Kidney (tissue), 22 donors: ENCODE measurements at places on chromosomes 6 and 20. TPM values are rescaled to one million over a fixed set of nuclear protein-coding genes. Genes with fewer than 3 reads are reported as not detected.
A peak's percentile ranks its signal among the peaks of the same experiment; 100 is the strongest.

- H3K27ac ChIP-seq, result no peak overlapping the region
- H3K4me3 ChIP-seq, result no peak overlapping the region
- no peaks in the 10 kb centered on the region for H3K4me1 ChIP-seq
- no peaks in the 10 kb centered on the region for H3K36me3 ChIP-seq
- DNase-seq, result no peak
Observed at GRCh38 chr6:9405369-9405768, 970.0 kb upstream of the SLC35B3 start.

DNA sequence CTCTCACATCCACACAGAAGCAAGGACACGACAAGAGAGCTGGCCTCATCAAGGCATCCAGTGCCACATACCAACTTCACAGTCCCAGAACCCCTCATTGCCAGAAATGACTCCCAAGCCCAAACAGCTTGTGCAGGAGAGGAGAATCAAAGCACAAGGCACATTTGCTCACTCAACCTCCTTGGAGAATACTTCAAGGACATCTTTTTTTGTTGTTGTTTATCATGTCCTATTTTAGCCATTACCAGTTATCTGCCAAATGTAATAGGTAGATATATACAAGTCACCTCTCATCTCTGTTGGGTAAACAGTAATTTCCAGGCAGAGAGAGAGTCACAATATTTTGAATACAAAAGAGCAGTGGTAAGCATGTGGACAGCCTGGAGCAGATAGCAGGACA is 47.8 kb downstream of the RTN4IP1 start:
- no peaks in the 10 kb centered on the region for H3K4me1 ChIP-seq
- H3K4me3 ChIP-seq, result no peak overlapping the region
- no peaks in the 10 kb centered on the region for H3K27me3 ChIP-seq
- H3K27ac ChIP-seq, result no peak overlapping the region
- no peak for DNase-seq

GRCh38 chr6:54646069-54646950 is 200.3 kb upstream of the FAM83B start:
- no peaks in the 10 kb centered on the region for H3K36me3 ChIP-seq
- no peak for DNase-seq
- H3K27ac ChIP-seq, result no peak overlapping the region

MCCD1 gene
- total RNA-seq, result 3.5 TPM

DNA sequence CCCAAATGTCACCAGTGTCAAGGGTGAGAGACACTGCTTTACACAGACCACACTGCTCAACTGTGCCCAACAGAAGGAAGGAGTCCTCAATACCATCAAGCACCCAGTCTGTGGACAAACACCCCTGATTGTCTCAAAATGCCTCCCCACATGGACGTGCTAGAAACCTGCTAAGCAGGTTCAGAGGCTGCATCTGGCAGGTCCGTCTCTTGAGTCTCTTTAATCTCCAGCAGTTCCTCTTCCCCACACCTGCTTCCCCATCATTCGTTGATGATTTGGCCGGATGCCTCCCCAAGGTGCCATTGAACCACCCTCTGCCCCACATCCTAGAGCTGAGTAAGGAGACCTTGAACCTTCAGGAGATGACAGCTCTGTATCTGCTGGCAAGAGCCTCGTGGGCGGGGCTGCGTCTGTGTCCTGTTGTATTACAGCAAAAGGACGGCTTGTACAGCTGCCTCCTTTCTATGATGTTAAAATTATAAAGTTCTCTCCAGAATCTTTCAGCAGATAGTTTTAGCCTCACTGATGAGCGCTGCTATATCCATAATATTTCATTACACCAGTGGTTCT is 179.2 kb downstream of the PREX1 start:
- no peak for DNase-seq
- H3K27ac ChIP-seq, result no peak overlapping the region
- H3K36me3 ChIP-seq, result no peaks in the 10 kb centered on the region
- H3K4me1 ChIP-seq, result no peaks in the 10 kb centered on the region
- H3K4me3 ChIP-seq, result no peak overlapping the region

DNA sequence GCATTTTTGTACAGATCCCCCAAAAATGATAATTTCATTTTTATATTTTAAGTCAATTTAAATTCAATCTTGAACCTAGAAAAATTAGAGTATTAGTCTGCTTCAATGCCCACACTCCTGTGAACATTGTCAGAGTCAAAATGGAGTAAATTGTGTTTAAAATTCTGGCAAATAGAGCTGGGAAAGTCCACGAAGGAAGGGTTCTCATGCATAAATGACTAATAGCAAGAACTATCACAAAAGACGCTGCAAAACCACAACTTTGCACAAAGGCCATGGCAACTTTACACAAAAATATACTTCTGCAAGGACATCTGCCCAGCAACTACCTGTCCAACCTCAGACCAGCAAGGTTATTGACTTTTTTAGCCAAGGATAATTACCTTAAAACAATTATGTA is 203.2 kb upstream of the SMLR1 start:
- no peak overlapping the region for H3K27ac ChIP-seq
- no peak for DNase-seq
- H3K36me3 ChIP-seq, result no peaks in the 10 kb centered on the region
- H3K4me1 ChIP-seq, result no peaks in the 10 kb centered on the region

DNA sequence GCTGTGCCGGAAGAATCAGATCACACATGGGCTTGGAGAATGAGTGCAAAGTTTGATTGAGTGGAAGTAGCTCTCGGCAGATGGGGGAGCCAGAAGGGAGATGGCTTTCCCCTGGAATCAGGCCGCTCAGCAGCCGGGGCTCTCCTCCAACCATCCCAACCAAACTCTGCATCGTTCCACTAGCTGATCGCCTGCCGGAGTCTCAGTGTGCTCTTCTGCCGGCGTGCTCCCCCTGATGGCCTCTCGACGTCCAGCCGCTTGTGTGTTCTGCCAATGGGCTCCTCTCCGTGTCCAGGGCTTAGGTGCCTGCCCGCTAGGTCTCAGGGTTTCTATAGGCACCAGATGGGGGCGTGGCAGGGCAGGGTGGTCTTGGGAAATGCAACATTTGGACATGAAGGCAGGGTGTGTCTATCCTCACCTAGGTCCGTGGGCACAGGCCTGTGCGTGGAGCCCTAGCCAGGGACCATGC is 4.9 kb upstream of the BIRC7 start:
- DNase-seq, result peak; percentile 81
- H3K4me3 ChIP-seq, result no peak overlapping the region
- H3K27ac ChIP-seq, result no peak overlapping the region
- no peaks in the 10 kb centered on the region for H3K27me3 ChIP-seq

- H3K36me3 ChIP-seq, result peaks cover 2% of the 10 kb centered on the region
- no peak overlapping the region for H3K27ac ChIP-seq
- H3K27me3 ChIP-seq, result no peaks in the 10 kb centered on the region
- no peaks in the 10 kb centered on the region for H3K4me1 ChIP-seq
Observed at GRCh38 chr6:130065609-130066156, 47.3 kb downstream of the L3MBTL3 start.

DNA sequence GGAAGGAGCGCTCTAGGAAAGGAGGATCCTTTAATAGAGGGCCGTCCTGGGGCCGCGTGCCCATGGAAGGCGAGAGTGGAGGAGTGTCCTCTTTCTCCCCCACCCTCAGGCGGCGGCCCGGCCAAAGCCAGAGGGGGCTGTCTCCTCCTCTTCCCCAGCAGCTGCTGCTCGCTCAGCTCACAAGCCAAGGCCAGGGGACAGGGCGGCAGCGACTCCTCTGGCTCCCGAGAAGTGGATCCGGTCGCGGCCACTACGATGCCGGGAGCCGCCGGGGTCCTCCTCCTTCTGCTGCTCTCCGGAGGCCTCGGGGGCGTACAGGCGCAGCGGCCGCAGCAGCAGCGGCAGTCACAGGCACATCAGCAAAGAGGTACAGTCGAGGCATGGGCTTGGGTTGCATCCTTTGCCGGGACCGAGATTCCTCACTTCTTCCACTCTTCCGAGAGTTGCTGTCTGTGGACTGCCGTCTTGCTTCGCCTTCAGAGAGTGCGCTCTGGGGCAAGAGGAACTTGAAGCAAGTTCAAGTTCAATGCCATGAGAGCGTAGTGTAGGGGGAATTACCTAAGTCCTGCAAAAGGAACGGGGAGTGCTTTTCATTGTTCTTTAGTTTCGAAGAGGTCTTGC is at the start of gene LAMA2:
TSS of gene LAMA2 (plus strand) at position 148 of the 621 bp plus-strand sequence. CDS start at position 256, 108 bp downstream.
- no peak within 1 kb of the TSS for H3K27ac ChIP-seq
- H3K27me3 ChIP-seq, result no peaks in the 10 kb centered on the region
- no peaks in the 10 kb centered on the region for H3K36me3 ChIP-seq
- no peaks in the 10 kb centered on the region for H3K4me1 ChIP-seq
- DNase-seq, result peak; percentile 82

DNA sequence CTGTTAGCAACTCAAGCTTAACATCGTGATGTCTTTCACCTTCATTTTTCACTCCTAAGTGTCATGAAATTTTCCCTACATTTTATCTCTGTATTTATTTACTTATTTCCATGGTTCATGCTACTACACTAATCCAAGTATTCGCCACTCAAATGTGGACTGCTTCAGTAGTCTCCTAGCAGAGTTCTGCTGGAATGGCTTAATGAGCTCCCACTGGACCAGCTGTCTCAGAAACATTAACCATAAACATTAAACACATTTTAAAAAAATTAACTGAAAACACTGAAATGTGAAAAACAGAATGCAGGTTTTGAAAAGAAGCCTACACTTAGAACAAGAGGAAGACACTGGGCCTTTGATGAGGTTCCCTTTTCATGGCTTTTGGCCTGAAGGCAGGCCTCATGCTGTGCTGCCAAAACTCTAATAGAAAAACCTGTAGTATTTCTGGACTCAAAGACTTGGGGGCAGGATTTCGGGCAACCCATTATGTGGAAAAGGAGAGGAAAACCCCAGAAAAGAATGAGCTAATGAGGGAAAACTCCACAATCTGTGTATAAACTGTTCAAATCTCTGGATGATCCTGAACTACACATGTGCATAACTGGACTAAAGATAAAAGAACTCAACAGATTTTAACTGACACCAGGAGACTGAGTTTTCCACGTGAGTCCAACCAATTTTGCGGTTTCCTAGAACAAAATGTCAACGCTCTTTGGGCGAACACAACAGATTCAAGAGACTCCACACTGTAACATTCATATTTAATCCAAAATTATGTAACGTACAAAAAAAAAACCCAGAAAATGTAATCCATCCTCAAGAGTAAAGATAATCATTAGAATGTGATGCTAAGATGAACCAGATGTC is 33.0 kb downstream of the SAMD3 start:
- H3K4me1 ChIP-seq, result no peaks in the 10 kb centered on the region
- no peak overlapping the region for H3K27ac ChIP-seq
- H3K36me3 ChIP-seq, result no peaks in the 10 kb centered on the region
- DNase-seq, result no peak
- no peaks in the 10 kb centered on the region for H3K27me3 ChIP-seq

CST5 gene
- not detected for total RNA-seq

PEDS1 gene
- 16.3 TPM for total RNA-seq

DNA sequence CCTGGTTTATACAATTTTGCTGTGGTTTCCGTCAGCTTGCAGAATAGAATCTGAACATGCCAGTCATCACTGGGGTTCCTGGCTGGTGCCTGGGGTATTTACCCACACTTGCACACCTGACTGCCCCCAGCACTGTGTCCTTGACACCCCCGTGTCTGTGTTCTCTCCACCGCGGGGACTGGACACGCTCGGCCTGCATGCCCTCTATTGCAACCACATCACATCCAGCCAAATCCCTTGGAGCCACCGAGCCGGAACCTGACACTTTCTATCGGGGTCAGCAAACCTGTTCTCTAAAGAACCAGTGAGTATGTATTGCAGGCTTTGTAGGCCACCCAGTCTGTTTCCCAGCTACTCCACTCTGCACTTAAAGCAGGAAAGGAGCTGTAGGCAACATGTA is 527.5 kb downstream of the PRKN start:
- H3K4me1 ChIP-seq, result peaks cover 3% of the 10 kb centered on the region
- no peaks in the 10 kb centered on the region for H3K36me3 ChIP-seq
- H3K4me3 ChIP-seq, result no peak overlapping the region

GRCh38 chr6:3526962-3527650 is 70.3 kb upstream of the SLC22A23 start:
- no peaks in the 10 kb centered on the region for H3K4me1 ChIP-seq
- H3K4me3 ChIP-seq, result no peak overlapping the region
- H3K27me3 ChIP-seq, result no peaks in the 10 kb centered on the region
- no peak for DNase-seq
- H3K36me3 ChIP-seq, result no peaks in the 10 kb centered on the region
- no peak overlapping the region for H3K27ac ChIP-seq

MAP7 gene
- 40.0 TPM for total RNA-seq

DNA sequence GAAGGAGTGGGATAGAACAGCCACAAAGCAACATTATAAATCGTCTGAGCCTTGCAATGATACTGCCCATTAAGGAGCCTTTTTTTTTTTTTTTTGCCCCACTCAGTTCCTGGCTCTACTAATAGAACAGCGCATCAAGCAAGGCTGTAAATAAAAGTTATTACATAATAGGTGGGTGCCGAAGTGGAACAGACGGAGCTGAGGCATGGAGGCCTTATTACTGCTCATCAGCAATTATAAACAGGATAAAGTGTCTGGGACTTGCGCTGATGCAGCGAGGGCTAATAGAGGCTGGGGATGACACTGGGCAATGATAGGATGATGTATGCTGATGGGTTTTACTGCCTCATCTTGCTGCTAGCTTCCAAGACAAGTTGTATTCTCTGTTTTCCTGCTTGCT is 272.1 kb downstream of the ZFAND3 start:
- no peak overlapping the region for H3K27ac ChIP-seq
- H3K36me3 ChIP-seq, result no peaks in the 10 kb centered on the region
- peak; percentile 26 for DNase-seq
- no peaks in the 10 kb centered on the region for H3K27me3 ChIP-seq
- H3K4me3 ChIP-seq, result no peak overlapping the region

GRCh38 chr6:33822575-33823395 is 19.0 kb upstream of the MLN start:
- H3K27me3 ChIP-seq, result no peaks in the 10 kb centered on the region
- H3K4me3 ChIP-seq, result no peak overlapping the region
- H3K36me3 ChIP-seq, result no peaks in the 10 kb centered on the region
- H3K27ac ChIP-seq, result no peak overlapping the region
- no peak for DNase-seq

CUL7 gene
- 24.5 TPM for total RNA-seq

OR2W1 gene
- not detected for total RNA-seq

GRCh38 chr6:119594907-119595306 is 245.3 kb upstream of the MAN1A1 start:
- no peak overlapping the region for H3K4me3 ChIP-seq
- H3K27me3 ChIP-seq, result no peaks in the 10 kb centered on the region
- H3K36me3 ChIP-seq, result no peaks in the 10 kb centered on the region
- DNase-seq, result no peak
- H3K27ac ChIP-seq, result no peak overlapping the region

PRSS16 gene
- total RNA-seq, result 11.2 TPM
